HCEC 1CT (cell line): ENCODE measurements at places on chromosomes 5 and 9.

GRCh38 chr5:93606382-93606752 is 23.3 kb downstream of the NR2F1 start:
- DNase-seq: no peak

GRCh38 chr5:62684310-62684709 is 105.7 kb downstream of the LRRC70 start:
- no peak for DNase-seq

- no peak for DNase-seq
These were observed 61.3 kb downstream of the ANKH start for GRCh38 chr5:14810282-14810681.

DNA sequence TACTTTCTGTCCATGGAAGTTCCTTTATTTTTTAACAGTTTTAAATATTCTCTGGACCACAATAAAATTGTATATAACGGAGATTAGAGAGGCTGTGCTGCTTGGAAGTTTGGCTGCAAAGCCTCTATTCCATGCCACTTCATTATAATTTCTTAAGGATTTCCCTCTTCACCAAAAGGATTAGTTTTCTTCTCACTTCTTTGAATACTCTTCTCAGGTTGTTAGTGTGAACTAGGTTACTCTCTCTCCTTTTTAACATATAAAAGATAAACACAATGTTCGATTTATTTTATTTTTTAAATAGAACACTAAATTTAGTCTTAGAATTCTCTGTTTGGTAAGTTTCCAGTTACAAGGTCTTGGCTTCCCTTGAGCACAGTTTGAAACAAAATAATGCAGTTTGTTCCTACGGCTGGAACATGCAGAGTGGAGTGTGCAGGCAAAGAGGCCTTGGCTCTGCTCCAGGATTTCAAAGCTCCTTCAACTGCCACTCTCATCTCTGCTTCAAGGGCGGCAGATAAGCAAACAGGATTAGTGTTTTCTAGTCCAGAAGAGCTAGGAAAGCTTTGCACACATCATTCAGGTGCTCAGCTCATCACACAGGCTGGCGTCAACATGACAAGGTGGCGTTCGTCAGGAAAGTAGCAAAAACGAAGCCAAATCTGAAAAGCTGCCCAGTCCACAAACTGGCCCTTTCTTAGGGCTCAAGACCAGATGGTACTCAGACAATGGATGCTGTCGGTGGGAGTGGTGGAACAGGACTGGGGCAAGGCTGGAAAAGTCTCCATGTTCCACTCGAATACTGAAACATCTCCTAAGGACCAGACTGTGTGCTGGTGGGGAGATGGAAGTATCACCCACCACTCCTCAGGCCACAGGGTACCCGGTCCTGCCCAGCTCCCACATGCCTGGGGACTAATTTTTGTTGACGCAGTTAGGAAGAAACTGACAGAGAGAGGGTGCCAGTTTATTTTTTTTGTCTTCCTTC is 286.6 kb downstream of the CRB2 start:
- DNase-seq: no peak

DNA sequence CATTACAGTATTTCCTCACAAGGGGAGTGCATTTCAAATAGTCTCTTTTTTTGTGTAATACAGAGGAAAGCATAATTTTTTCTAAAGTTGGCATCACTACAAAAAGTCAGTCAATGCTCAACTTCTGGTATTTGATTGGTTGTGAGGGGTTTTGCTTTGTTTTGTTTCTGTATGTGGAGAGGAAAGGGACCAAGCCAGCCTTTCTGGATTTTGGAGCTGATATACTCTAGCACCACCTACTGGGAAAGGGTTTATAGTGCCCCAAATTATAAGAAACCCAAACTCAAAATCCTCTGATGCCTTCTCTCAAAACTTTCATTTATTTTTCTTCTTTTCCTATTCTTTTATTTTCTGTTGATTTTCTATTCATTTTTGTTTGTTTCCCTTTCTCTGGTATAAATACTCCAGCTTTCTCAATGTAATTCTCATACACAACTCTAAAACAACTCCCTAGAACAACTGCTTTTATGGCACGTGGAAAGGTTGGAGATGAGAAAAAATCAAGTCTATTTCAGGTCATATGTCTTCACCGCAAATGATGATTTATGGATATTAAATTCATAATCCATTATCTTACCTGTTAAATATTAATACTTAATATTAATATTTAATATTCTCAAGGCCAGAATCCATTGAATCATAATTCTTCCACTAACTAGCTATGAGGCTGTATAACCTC is 69.5 kb upstream of the ANXA1 start:
- peak; percentile 54 for DNase-seq

- no peak for DNase-seq
These were observed 33.3 kb downstream of the FBXO10 start for GRCh38 chr9:37542895-37543294.

DNA sequence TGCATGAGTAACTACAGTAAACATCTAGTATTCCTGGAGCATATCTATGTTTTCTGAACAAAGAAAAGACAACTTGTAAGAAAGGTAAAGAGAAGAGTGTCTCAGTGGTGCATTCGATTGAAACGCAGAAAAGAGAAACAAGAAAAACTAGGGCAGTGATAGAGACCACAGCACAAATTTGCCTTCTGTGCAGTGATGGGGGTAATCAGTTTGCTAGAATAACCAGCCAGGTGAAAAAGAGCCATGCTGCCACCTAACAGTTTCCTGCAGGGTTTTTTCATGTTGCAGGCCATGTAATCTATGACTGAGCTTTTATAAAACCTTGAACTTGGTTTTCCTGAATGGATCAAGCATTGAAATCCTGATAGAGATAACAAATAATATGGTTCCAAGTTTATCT is 198.4 kb upstream of the MEF2C start:
- DNase-seq: no peak

DNA sequence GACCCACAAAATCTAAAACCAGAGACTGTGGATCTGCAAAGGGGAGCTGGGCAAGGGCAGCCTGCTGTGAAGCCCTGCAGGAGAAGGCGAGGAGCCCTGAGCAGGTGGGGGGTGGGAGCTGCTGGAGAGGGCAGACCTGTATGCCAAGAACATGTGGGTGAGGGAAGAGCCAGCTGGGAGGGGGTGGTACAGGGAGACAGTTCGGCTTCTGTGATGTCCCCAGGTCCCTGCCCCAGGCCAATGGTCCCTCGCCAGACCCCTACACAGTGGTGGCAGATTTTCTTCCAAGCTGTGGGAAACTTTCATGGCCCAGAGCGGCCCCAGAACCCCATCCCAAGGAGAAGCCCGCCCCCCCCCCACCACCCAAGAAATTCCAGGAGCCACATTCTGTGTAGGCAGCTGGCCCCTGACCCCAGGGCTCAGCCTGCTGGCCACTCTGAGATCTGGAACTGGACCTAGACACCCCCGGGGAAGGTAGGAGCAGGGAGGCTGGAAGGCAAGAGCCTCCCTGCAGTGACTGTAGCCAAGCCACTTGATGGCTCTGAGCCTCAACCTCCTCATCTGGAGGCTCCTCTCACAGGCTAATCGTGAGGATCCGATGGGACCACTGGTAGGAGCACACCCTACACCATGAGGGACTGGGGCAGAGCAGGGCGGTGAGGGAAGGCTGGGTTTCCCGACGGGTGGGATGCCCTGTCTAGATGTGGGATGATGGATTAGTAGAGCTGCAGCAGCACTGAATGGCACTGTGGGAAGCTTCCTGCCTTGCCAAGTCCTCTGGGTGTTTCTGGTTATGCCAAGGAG is 22.6 kb upstream of the CSF1R start:
- no peak for DNase-seq

- no peak for DNase-seq
These were observed 169.5 kb downstream of the ZNF608 start for GRCh38 chr5:124576848-124577409.

- no peak for DNase-seq
These were observed 44.8 kb downstream of the NIM1K start for GRCh38 chr5:43236653-43237355.

GRCh38 chr5:52684051-52684450 is 103.7 kb upstream of the ITGA1 start:
- peak; percentile 57 for DNase-seq

DNA sequence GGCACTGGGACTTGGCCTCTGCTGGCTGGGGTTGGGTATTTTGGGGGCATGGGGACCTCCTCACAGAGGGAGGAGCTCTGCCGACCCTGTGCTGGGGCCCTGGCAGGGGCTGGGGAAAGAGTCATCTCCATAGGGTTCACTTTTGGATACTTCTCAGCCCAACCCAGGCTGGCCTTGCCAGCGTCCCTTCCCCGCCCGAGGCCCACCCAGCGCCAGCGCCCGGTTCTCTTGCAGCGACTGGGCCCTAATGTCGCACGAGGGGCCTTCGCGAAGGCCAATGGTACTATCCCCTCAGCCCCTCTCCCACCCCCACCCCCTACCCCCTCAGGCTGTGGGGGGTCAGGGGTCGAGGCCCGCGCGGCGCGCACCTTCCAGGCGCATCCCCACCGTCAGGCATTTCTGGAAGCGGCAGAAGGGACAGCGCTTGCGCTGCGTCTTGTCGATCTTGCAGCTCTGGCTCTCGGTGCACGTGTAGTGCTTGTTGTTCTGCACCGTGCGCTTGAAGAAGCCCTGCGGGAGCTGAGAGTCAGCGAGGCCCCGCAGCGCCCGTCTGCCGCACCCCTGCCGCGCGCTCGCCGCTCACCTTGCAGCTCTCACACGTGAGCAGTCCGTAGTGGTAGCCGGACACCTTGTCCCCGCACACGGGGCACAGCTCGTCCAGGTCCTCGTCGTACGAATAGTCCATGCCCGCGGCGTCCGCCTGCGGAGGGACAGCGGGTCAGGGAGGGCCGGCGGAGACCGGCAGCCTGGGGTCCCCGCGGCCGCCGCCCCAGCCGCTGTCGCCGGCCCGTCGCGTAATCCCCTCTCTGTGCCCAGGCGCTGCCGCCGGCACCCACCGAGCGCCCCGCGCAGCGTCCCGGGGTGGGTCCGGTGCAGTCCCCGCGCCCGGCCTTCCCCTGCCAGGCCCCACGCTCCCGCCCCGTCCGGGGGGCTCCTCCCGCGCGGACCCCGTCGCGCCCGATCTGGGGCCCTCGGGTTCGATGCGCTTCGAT is 4.2 kb downstream of the NR5A1 start:
- DNase-seq: no peak

- DNase-seq: no peak
These were observed 1189.1 kb downstream of the CDH9 start for GRCh38 chr5:25849270-25849669.

DNA sequence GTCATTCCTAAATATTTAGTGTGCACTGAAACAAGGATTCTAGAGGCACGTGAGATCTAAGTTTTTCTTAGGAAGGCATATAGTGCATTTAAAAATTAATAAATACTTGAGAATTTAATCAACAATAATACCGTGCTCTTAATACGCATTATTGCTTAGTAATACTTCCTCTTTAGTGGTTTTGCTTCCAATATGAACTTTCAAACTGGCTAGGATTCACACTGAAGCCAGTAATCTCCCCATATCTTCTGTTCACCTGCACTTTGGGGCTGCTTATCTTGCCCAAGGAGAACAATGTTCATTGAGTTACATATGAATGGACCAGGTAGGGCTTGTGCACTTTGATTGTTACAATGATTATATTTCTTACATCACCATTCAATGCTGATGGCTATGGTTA is 180.5 kb upstream of the RIOK2 start:
- no peak for DNase-seq

GRCh38 chr5:156981481-156981880 is 18.5 kb upstream of the TIMD4 start:
- no peak for DNase-seq

- no peak for DNase-seq
These were observed 16.0 kb upstream of the IL33 start for GRCh38 chr9:6199596-6199995.

- DNase-seq: peak; percentile 26
These were observed 246.5 kb downstream of the PCSK5 start for GRCh38 chr9:76136986-76137385.

DNA sequence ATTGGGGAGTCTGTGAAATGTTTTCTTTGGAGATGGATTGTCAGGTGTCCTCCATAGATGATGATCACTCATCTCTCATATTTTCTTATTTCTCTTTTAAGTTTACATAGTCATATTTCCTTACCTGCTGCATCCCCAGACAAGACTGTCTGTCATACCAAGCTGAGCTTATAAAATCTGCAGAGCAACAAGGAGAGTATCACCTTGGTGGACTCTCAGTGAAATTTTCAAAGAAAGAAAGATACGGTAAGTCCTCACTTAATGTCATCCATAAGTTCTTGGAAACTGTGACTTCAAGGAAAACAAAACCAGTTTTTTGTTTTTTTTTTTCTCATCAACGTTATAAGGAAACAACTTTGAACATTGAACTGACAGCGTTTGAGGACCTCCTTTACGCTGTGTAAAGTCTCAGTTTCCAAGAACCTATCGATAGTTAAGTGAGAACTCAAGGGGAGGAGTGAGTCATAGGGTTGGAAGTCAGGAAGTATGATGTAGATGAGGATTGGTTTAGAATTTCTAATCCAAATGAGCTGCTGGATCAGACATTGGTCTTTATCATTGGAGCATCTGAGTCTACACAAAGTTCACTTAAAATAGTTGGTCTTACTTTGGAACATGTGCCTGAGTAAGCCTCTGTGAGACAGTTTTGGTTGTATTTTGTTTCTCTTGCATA is 45.5 kb downstream of the SPIN1 start:
- peak; percentile 27 for DNase-seq

DNA sequence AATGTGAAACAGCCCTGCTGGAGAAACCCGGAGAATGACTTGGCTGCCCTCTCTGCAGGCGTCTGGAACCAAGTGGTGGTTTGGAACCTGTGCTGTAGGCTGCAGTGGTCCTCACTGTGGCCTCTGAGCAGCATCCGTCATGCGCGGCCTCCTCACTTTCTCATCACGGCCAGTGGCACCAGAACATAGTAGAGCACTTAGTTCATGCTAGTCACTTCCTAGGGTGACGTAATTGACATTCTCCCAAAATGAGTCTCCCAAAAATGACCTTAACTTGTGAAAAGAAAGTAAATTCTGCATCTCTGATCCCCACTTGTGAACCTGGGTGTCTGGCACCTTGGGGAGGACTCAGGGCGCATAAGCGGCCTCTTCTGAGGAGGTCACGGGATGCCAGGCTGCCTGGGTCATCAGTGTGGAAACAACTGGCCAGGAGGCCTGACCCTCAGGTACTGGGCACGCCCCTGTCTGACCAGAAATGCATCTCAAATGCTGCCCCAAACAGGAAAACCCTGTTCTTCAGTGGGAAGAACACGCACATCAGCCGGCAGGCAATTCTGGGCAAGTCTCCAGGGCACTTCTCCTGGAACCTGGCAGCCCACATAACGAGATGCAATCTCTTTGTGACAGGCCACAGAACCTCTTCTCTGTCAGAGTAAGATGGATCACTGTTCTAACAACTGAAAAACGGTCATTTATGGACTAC is 36.6 kb upstream of the SPTLC1 start:
- DNase-seq: peak; percentile 90

DNA sequence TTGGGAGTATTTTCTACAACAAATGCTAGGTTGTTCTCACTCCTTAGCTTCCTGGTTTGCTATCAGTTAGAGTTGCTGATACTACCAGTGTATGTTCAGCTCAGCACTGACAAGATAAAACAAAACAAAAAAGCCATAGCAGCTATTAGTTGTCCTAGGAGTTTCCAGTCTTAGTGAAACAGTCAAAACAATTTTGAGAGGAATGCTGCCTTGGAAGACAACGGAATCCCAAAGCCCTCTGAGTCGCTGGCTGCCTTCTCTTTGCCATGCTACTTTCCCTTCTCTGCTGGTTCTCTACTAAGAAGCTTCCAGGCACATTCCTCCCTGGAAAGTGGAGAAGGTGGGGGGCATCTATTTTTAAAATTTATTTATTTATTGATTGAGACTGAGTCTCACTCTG is 5.4 kb upstream of the CREBRF start:
- no peak for DNase-seq
